ENCODE measurements at places on chromosomes 12 and 14.

DNA sequence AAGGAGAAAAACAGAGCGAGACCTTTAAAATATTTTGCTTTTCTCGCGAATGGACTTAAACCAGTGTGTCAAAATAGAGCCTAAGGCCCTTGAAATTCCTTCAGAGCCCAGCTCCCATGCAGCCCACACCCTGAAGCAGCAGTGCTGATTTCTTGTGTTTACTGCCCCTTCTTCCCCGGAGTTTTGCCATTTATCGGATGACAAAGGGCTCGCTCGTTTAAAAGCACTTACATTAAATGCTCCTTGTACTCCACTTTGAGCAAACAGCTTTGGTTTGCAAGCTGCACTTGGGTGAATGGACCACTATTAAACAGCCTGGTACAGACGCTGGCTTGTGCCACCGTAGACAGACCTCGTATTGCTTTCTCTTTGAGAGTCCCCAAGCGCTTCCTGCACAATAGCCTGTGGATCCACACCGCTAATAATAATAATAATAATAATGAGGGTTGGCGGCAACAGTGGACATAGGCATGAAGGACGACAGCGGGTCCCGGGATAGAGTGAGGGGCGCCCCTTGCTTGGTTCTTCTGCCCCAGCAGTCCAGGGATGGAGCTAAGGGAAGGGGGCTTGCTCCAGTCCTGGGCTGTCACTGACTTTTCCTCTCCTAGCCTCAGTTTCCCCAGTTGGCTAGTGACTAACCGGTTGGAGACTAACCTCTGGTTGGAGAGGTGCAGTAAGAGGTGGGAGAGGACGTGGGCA, 6.6 kb downstream of the DLK1 start:
- no peak for DNase-seq

- no peak for DNase-seq
These were observed 62.7 kb downstream of the ERC1 start for GRCh38 chr12:1053690-1054089.

- no peak for DNase-seq
These were observed 112.8 kb upstream of the IGF1 start for GRCh38 chr12:102593134-102593533.

DNA sequence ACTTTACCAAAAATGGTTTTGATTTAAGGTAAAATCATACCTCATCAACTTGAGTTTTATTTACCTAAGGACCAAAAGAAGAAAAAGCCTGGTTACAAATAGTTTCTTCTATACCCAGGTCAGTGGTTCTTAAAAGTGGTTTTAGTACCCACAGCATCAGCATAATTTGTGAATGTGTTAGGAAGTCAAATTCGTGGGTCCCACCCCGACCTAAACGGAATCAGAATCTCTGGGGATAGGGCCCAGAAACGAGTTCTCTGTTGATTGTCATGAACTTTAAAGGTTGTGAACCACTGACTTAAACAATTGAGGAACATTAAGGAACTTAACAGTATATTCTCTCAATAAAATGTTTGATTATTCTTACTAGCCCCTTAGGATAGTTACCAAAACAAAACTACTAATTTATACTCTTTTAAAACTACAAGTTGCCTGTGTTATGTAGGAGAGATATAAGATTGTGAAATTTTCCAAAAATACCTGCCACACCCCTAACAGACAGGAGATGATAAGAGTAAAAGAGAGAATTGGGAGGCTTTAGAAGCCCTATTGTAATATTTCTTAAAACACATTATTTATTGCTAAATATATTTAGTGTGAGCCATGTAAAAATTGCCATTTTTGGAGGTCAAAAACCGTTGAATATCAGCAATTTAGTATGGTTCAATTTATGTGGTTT, 669 bp upstream of the SLC25A21 start:
- DNase-seq = no peak

DNA sequence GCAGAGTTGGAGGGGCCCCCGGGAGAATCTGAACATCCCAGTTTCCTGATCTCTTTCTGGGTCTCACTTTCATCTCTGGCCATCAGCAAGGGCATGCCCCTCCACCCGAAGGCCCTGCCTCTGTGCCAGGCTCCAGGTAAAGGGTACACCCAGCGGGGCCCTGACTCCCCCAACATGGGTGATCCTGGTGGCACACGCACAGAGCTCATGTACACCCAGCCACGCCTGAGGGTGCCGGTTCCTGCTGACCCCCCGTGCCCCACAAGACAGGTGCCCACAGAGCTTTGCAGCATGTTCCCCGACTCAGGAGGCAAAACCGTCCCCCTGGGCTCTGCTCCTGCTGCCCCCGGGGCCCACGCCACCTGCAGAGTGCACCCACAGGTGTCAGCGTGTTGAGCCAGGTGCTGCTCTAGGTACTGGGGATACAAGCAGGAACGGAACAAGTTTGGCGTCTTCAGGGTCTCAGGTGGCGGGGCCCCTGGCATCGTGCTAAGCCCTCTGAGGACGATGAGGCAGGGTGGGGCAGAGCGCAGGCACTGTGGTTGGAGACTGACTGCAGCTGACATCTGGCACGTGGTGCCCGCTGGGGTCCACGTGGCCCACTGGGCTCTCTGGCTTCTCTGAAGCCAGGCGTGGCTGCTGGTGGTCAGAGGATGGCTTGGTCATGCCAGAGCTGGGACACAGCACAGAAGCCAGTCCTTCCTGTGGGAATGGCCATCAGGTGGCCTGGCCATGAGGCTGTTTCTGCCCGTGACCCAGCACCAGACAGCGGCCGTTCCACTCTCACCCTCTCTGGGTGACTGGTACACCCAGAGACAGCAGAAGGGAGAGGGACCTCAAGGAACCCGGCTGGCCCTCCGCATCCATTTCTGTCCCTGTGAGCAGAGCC, 13.8 kb downstream of the BAG5 start:
- no peak for DNase-seq

GRCh38 chr12:95573951-95574576, 22.8 kb upstream of the USP44 start:
- no peak for DNase-seq

DNA sequence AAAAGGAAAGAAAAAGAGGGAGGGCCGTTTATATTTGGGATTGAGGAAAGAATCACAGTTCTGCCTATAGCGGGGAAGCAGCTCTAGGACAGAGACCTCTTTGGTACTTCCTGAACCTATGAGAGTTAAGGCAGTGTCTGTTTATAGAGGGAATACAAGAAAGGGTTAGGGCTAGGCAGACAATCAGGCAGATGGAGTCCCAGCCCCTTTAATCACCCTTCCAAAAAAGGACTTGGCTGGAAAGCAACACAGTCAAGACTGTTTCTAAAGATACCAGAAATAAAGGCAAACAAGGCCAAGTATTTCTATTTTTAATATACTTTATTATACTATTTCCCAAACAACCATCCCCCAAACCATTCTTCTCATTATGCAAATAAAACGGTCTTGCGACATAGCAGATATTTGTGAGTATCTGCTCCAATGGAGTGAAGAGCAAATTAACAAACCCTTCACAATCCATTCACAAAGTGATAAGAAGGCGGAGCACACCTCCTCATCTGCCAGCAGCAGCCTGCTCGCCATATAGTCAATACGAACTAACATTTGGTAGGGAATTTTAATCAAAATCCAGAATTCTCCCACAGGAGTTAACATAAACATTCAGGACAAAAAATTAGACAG, 697 bp upstream of the GRIP1 start:
- DNase-seq = no peak

GRCh38 chr12:21065845-21066244, 65.1 kb upstream of the SLCO1B1 start:
- no peak for DNase-seq

DNA sequence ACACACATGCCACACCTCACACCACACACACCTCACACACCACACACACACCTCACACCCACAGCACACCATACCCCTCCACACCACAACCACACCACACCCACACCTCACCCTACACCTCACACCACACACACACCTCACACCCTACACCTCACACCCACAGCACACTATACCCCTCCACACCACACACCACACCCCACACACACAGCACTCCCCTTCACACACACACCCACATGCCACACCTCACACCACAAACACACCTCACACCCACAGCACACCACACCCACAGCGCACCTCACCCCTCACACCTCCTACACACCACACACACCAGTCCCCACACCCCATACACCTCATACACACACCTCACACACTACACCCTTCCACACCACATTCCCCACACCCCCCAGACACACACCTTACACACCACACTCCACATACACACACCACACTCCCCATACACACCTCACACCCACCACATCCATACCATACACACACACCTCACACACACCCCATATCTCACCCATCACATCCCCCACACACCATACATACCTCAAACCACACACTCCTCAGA, 80.0 kb downstream of the ACTN1 start:
- DNase-seq = peak; percentile 3

DNA sequence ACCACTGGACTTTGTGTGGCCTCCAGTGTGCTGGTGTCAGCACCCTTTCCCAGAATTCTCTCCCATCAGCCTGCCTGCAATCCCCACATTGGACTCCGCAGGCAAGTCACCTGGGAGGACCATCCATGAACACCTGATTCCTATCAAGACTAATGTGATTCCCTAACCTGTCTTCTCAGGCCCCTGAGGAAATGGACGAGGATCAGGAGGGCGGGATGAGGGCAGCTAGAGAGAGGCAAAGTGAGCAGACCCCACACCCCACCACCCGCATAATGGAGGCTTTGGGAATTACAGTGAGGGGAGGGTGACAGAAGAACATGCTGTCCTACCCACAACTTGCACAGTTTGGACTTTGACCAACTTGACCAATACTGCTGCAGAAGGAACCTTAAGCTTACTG, 60.9 kb upstream of the RFX4 start:
- no peak for DNase-seq

DNA sequence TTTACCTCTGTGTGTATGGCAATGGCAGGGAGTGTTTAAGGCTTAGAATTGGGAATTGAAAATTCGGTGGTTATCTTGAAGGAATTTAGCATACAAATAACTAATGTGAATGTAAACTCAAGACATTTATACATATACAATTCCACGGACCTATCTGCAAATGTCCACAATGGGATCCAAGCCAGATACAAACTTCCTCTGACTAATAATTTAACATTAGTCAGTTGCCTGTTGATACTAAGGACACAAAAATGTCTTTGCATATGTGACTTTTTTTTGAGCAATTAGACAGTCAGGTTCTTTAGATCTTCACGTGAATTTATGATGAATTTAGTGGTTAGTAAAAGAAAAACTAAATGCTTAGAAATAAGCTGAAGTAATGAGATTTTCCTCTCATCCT, 40.5 kb downstream of the ESR2 start:
- no peak for DNase-seq

- no peak for DNase-seq
These were observed 34.6 kb downstream of the ATF7 start for GRCh38 chr12:53591301-53592206.

GRCh38 chr14:65704850-65705249, 292.3 kb downstream of the FUT8 start:
- DNase-seq = peak; percentile 32
